HepG2 (cell line): ENCODE measurements at places on chromosomes 6 and 20. TPM values are rescaled to one million over a fixed set of nuclear protein-coding genes. Genes with fewer than 3 reads are reported as not detected.

Gene POU5F1
- polyA plus RNA-seq, result 6.8 and 7.2 TPM in 2 replicates

Gene NKAPL
- not detected in 2 replicates for polyA plus RNA-seq

Gene LAMP5
- polyA plus RNA-seq, result not detected in 2 replicates

Gene COX4I2
- 0.74 and 1.1 TPM in 2 replicates for polyA plus RNA-seq

Gene PARD6B
- 6.0 and 6.9 TPM in 2 replicates for polyA plus RNA-seq

Gene SLC22A1
- polyA plus RNA-seq, result 0.82 and 0.87 TPM in 2 replicates

Gene BANF2
- not detected in 2 replicates for polyA plus RNA-seq

Gene KLHDC3
- polyA plus RNA-seq, result 78.3 and 98.4 TPM in 2 replicates

Gene SNAP25
- not detected in 2 replicates for polyA plus RNA-seq

Gene CBFA2T2
- 20.8 and 21.2 TPM in 2 replicates for polyA plus RNA-seq

Gene DEF6
- 5.2 and 7.4 TPM in 2 replicates for polyA plus RNA-seq

Gene PHACTR3
- not detected in 2 replicates for polyA plus RNA-seq

Gene PTK6
- polyA plus RNA-seq, result 0.07 and 0.08 TPM in 2 replicates

Gene NKX2-2
- not detected in 2 replicates for polyA plus RNA-seq

Gene RAET1L
- not detected in 2 replicates for polyA plus RNA-seq

Gene PSORS1C2
- polyA plus RNA-seq, result not detected in 2 replicates

Gene HLA-DMB
- polyA plus RNA-seq, result not detected in 2 replicates

Gene TRIM31
- 0.13 and 0.33 TPM in 2 replicates for polyA plus RNA-seq

Gene OPRL1
- 0.71 and 0.77 TPM in 2 replicates for polyA plus RNA-seq

Gene PGBD1
- polyA plus RNA-seq, result 3.6 and 4.3 TPM in 2 replicates

Gene CFAP61
- not detected in 2 replicates for polyA plus RNA-seq

Gene OR2B6
- polyA plus RNA-seq, result 1.2 and 1.4 TPM in 2 replicates

Gene GLP1R
- not detected in 2 replicates for polyA plus RNA-seq

Gene TPD52L1
- 0.47 and 0.53 TPM in 2 replicates for polyA plus RNA-seq

Gene SLC22A2
- not detected in 2 replicates for polyA plus RNA-seq

Gene PRICKLE4
- 0.74 and 0.92 TPM in 2 replicates for polyA plus RNA-seq

Gene GPR63
- polyA plus RNA-seq, result 0.01 TPM in 2 replicates

Gene PLCG1
- polyA plus RNA-seq, result 158 and 207 TPM in 2 replicates

Gene SLC17A2
- polyA plus RNA-seq, result 32.4 and 46.4 TPM in 2 replicates

Gene BPIFB3
- 0.09 TPM in 1 of 2 replicates, not detected in the other for polyA plus RNA-seq

Gene HLA-DOB
- polyA plus RNA-seq, result 0.09 TPM in 1 of 2 replicates, not detected in the other

Gene GPX5
- polyA plus RNA-seq, result not detected in 2 replicates

Gene LGSN
- 0.51 and 0.63 TPM in 2 replicates for polyA plus RNA-seq
